Activated T-cell treated with anti-CD3 and anti-CD28 coated beads, Interleukin-2, amount 50 U/mL, for 72 hours (primary cell): ENCODE measurements at places on chromosomes 2 and 18.

DNA sequence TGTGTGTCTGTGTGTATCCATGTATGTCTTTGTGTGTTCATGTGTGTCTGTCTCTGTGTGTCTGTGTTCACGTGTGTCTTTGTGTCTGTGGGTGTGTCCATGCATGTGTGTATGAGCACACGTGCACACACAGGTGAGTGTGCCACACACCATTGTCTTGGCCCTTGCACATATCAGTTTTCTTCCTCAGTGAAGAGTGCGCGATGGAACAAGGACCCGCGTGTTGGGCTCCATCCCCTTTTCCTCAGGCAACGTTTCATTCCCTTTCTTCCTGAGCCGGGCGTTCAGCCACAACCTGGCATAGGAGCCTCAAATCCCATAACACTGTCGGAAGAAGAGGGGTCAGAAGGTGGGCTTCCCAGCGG lies 74.3 kb downstream of the PTGR3 start:
- DNase-seq: no peak

DNA sequence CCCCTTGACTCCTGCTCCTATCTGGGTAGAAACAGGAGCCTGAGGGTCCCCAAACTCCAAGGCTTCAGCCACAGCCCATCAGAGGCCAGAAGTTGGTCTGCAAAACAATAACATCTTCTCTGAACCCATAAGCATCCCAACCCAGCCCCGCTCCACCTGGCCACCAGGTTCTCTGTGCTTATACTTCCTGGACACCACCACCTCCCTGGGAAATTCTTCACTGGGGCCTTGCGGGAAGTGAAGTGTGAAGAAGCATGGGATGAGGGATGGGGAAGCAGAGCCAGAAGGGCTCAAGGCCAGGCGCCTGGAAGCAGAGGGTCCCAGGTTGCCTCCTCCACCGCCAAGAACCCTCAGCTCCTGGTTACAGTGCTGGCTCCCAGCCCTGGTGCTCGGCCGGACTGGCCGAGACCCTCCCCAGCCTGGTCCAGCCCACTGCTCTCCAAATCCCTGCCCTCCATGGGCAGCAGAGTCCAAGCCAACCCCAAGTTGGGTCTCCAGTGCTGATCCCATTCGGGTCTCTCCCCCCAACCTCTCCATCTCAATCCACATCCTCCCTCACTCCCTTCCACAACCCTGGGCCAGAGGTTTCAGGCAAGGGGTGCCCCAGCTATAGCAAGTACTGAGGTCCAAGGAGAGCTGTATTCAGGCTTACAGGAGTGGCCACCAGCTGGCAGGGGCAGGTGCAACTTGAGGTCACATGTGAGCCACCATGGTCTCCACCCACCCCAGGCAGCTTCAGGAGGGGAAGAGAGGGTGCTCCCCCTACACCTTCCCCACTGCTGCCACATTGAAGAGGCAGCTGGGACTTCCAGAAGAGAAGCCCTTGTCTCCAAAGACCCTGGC lies 60.7 kb downstream of the TNS1 start:
- no peak for DNase-seq

- DNase-seq: no peak
Measured at GRCh38 chr2:51424418-51424817, 392.5 kb upstream of the NRXN1 start.

DNA sequence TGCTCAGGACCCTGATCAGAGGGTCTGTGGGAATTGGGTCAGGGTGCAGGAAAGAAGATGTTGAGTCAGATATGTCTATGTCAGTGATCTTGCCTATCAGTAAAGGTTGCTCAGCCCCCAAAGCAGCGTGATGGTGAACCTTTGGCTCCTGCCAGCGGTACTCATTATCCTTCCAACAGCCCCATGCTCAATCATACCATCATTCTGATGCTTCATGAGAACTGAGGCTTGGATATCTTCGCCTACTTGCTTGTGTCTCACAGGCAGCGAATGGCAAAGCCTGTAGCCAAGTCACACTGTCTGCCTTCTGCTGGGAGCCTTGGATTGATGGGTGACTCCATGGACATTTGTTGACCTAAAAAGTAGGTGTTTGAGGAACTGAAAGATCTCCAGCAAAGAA lies 19.0 kb upstream of the TMEM214 start:
- DNase-seq: no peak

DNA sequence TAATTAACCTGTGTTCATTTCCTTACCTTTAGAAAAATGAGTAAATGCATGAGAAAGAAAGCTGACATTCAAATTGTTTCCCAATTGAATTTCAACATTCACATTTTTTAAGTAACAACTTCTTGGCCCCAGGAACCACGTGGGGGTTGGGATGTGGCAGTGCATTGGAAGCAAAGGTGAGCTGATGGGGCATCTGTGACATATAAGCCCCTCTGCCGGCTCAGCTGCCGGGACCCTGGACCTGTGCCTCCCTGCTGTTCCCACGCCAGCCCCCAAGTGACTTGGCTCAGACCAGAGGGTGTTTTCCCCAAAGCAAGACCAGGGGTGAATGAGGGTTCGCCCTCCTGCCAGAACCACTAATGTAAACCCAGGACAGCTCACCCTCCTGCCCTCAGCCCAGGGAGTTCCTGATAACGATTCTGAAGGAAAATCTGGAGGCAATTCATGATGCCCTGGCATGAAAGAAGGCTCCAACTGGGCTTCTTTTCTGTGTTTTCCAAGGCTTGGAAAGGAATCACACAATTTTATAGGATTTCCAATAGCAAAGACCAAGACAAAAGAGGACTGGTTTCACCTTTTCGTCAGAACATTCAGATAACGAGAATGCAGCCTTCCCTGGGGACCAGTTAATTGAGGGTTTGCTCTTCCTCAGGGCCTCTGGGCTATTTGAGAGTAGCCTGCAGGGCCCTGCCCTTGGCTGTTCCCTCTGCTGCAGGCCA lies 193.2 kb upstream of the TWIST2 start:
- no peak for DNase-seq
